ENCODE measurements at places on chromosomes 12 and 14.
A peak's percentile ranks its signal among the peaks of the same experiment; 100 is the strongest.

GRCh38 chr12:112852810-112853209 is 54.0 kb upstream of the OAS1 start:
- peaks cover 24% of the 10 kb centered on the region for H3K27me3 ChIP-seq
- H3K4me3 ChIP-seq = no peak overlapping the region
- no peak for DNase-seq
- no peaks in the 10 kb centered on the region for H3K36me3 ChIP-seq
- no peaks in the 10 kb centered on the region for H3K4me1 ChIP-seq
- no peak overlapping the region for H3K27ac ChIP-seq

- peaks cover 13% of the 10 kb centered on the region for H3K4me1 ChIP-seq
- H3K27ac ChIP-seq = no peak overlapping the region
- H3K4me3 ChIP-seq = no peak overlapping the region
- H3K27me3 ChIP-seq = no peaks in the 10 kb centered on the region
- H3K36me3 ChIP-seq = peaks cover 21% of the 10 kb centered on the region
- DNase-seq = no peak
Measured at GRCh38 chr14:73189651-73190050, 47.7 kb upstream of the PAPLN start.

GRCh38 chr12:14129611-14130195 is 148.3 kb upstream of the GRIN2B start:
- H3K36me3 ChIP-seq = no peaks in the 10 kb centered on the region
- H3K27me3 ChIP-seq = no peaks in the 10 kb centered on the region
- H3K27ac ChIP-seq = no peak overlapping the region
- no peak overlapping the region for H3K4me3 ChIP-seq
- no peak for DNase-seq

GRCh38 chr12:87953256-87953860 is 75.8 kb downstream of the C12orf50 start:
- H3K27me3 ChIP-seq = peaks cover 9% of the 10 kb centered on the region
- no peaks in the 10 kb centered on the region for H3K36me3 ChIP-seq
- H3K27ac ChIP-seq = no peak overlapping the region
- no peaks in the 10 kb centered on the region for H3K4me1 ChIP-seq
- no peak for DNase-seq
- H3K4me3 ChIP-seq = no peak overlapping the region

- peaks cover 15% of the 10 kb centered on the region for H3K4me1 ChIP-seq
- peaks cover 1% of the 10 kb centered on the region for H3K36me3 ChIP-seq
- H3K27me3 ChIP-seq = no peaks in the 10 kb centered on the region
- no peak for DNase-seq
- H3K27ac ChIP-seq = peak overlapping the region; percentile 88
Measured at GRCh38 chr12:52903855-52904508, 894 bp downstream of the KRT8 start.

DNA sequence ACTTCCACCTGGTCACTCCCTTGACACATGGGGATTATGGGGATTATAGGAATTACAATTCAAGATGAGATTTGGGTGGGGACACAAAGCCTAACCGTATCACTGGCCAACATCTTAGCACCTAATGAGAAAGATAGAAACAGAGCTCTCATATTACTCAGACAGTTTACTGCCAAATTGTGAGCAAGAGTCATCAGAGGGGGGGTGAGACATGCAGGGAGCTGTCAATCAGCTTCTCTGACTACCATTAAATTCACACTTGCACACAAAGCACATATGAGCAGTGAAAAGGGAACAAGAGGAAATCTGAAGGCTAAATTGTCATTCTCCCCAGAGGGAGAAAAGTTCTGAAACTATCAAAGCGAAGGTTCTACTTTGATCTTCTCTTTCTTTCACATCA is 78.1 kb upstream of the GRIN2B start:
- no peaks in the 10 kb centered on the region for H3K27me3 ChIP-seq
- no peaks in the 10 kb centered on the region for H3K4me1 ChIP-seq
- H3K4me3 ChIP-seq = no peak overlapping the region
- H3K27ac ChIP-seq = no peak overlapping the region

- DNase-seq = peak; percentile 82
- peaks cover 8% of the 10 kb centered on the region for H3K36me3 ChIP-seq
- H3K4me1 ChIP-seq = peaks cover 29% of the 10 kb centered on the region
- H3K27me3 ChIP-seq = no peaks in the 10 kb centered on the region
Measured at GRCh38 chr14:63543826-63544406, 739 bp upstream of the PPP2R5E start.

- H3K36me3 ChIP-seq = no peaks in the 10 kb centered on the region
- H3K4me3 ChIP-seq = no peak overlapping the region
- H3K27me3 ChIP-seq = peaks cover 2% of the 10 kb centered on the region
- DNase-seq = no peak
Measured at GRCh38 chr14:65164825-65165135, 62.5 kb upstream of the MAX start.

- peaks cover 31% of the 10 kb centered on the region for H3K36me3 ChIP-seq
- peak; percentile 30 for DNase-seq
- H3K27ac ChIP-seq = no peak overlapping the region
- H3K4me3 ChIP-seq = no peak overlapping the region
- no peaks in the 10 kb centered on the region for H3K27me3 ChIP-seq
Measured at GRCh38 chr12:49030119-49030518, 11.5 kb upstream of the PRKAG1 start.

- H3K4me3 ChIP-seq = no peak overlapping the region
- H3K36me3 ChIP-seq = no peaks in the 10 kb centered on the region
- H3K4me1 ChIP-seq = peaks cover 6% of the 10 kb centered on the region
- no peak for DNase-seq
Measured at GRCh38 chr12:108479364-108480070, 35.6 kb upstream of the FICD start.

- peaks cover 16% of the 10 kb centered on the region for H3K27me3 ChIP-seq
- H3K4me1 ChIP-seq = no peaks in the 10 kb centered on the region
- H3K4me3 ChIP-seq = no peak overlapping the region
Measured at GRCh38 chr14:21703357-21704326, 30.0 kb upstream of the OR4E1 start.

DNA sequence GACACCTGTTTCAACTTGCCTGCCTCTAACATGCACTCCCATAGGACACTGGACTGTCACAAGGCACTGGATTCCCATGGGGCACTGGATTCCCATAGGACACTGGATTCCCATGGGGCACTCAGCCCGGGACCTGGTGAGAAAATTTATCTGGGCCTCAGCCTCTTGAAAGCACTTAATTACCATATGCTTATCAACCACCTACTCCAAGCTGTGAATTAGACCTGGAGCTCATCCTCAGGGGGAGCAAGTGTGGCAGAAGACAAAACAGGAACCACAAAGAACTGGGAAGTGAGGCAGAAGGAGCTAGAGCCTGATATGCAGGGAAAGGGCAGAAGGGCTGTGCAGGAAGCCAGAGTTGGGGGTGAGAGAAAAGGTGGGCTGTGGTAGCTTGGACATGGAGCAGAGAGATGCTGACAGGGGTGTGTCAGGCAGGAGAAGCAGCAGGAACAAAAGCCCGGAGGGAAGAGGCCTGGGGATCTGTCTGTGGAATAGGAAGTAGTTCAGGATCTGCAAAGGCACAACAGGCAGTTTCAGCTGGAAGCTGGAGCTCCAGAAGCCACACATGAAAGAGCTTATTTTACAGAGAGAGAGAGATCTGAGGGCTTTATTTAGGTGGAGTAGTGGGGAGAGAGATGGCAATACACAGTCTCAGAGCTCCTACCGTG is 3.1 kb downstream of the KRT82 start:
- no peak for DNase-seq
- H3K4me3 ChIP-seq = no peak overlapping the region
- H3K27me3 ChIP-seq = peaks cover 27% of the 10 kb centered on the region
- H3K27ac ChIP-seq = no peak overlapping the region
- H3K36me3 ChIP-seq = no peaks in the 10 kb centered on the region

DNA sequence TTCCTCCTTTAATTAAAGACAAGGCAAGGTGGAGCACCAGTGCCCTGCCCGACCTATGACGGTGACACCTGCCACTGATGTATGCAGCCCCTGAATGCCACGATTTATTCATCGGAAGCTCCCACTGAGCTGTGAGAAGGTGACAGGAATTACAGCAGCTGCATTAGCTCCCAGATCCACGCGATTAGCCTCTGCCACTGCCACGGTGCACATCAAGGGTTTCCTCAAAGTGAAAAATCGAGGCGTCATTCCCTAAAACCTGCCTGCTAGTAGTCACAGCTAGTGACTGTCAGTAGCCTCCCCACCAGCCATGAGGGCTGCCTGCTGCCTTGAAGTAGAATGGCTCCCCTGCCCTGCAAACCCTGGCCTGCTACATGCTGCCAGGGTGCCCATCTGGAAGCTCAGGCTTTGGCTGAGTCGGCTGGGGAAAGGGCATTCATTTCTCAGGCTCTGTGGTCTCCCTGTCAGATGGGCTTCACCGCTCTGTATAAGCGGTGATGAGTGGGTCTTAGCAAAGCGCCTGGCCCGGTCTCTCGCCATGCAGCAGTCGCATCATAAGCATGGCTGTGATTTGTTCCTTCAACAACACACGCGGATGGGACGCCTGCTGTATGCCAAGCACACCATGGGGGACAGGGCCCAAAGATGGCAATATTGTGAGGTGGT is 8.2 kb upstream of the BCL11B start:
- peaks cover 62% of the 10 kb centered on the region for H3K27me3 ChIP-seq
- DNase-seq = no peak
- no peak overlapping the region for H3K27ac ChIP-seq
- H3K4me3 ChIP-seq = no peak overlapping the region
- no peaks in the 10 kb centered on the region for H3K36me3 ChIP-seq

DNA sequence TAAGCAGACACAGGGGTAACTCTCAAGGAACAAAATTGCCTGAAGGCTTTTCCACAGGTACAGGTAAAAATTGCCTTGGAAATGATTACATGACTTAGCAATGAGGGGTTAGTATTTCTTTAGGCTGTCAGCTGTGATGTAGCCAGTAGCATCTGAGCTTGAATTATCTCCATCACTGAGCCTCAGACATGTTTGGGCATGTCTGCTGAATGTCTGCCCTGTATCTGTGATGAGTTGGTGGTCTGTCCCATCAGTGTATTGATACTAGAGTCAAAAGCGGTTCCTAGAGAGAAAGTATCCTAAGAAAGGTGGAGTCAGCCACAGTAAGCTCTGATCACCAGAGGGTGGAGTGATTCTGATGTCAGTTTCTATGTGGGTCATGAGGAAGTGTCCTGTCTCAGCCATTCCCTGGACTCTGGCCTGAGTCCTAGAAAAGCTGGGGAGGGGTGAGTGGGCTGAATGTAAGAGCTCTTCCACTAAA is 16.3 kb downstream of the AKAP6 start:
- no peak for DNase-seq
- peaks cover 18% of the 10 kb centered on the region for H3K4me1 ChIP-seq
- no peaks in the 10 kb centered on the region for H3K27me3 ChIP-seq

- DNase-seq = peak; percentile 66
- H3K4me1 ChIP-seq = peaks cover 51% of the 10 kb centered on the region
- H3K27ac ChIP-seq = peak overlapping the region; percentile 99
- H3K4me3 ChIP-seq = peak overlapping the region; percentile 94
- H3K36me3 ChIP-seq = peaks cover 32% of the 10 kb centered on the region
Measured at GRCh38 chr12:56157201-56158028, 744 bp upstream of the MYL6 start.
